ENCODE measurements at places on chromosomes 4 and X. TPM values are rescaled to one million over a fixed set of nuclear protein-coding genes. Genes with fewer than 3 reads are reported as not detected.

Gene CCSER1
- 0.29 TPM for total RNA-seq

Gene NR0B1
- not detected for total RNA-seq

Gene COX7B2
- not detected for total RNA-seq

Gene TMPRSS11B
- total RNA-seq: not detected

Gene RTL5
- total RNA-seq: 0.08 TPM

Gene TENM3
- not detected for total RNA-seq

Gene MTMR1
- total RNA-seq: 41.4 TPM

DNA sequence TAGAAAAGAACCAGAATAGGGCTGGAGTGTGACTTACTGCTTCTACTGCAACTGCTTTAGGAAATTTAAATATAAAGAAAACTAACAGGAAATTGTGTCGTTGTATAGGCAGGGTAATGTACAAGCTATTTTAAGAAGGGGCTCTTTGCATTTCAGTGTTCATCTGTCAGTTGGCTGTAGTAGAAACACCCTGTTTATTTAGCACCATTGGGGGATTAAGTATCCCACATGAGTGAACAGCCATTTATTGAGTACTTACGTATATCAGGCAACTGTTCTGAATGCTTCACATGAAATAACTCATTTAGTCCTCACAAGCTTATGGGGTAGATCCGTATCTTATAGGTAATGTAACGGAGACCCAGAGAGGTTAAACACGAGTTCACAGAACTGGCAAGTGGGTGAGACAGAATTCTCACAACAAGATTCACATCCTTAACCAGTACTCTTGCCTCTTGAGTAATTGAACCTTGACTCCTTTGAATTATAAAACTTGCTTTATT, 23.9 kb downstream of the STIM2 start:
- peaks cover 14% of the 10 kb centered on the region for H3K36me3 ChIP-seq
- H3K4me3 ChIP-seq: peak overlapping the region; percentile 66
- no peaks in the 10 kb centered on the region for H3K27me3 ChIP-seq
- peak overlapping the region; percentile 90 for H3K27ac ChIP-seq

DNA sequence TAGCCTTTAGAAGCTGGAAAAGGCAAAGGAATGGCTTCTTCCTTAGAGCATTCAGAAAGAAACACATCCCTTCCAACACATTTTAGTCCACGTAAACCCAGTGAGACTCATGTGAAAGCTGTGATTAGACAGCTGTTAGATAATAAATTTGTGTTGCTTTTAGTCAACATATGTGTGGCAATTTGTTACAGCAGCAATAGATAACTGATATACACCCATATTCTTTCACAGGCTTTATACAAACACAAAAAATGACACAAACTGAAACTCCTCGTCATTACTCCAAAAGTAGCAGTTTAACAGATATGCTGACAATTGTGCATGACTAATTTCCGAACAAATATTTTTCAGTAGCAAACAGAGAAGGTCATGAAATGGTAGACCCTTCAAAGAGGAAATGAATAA, 65.3 kb downstream of the ANTXR2 start:
- no peak overlapping the region for H3K4me3 ChIP-seq
- no peaks in the 10 kb centered on the region for H3K27me3 ChIP-seq
- H3K4me1 ChIP-seq: peaks cover 38% of the 10 kb centered on the region
- H3K36me3 ChIP-seq: peaks cover 34% of the 10 kb centered on the region

DNA sequence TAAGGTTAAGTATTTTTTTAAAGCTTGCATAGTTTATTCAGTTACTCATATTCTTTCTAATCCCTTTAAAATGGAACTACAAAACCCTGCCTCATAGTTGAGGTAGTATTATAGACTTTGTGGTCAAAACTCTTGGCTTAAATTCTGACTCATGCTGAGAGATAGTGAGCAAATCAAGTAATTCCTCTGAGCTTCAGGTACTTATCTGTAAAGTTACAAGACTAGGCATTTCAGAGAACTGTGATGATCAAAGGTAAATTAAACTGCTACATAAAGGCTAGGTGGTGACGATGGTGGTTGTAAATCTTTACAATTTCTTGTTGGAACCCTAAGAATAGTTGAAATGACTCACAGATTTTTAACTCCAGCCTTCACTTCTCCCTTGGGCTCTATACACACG, 3.2 kb upstream of the CLOCK start:
- H3K27ac ChIP-seq: peak overlapping the region; percentile 79
- peaks cover 23% of the 10 kb centered on the region for H3K4me1 ChIP-seq
- H3K4me3 ChIP-seq: no peak overlapping the region
- no peaks in the 10 kb centered on the region for H3K27me3 ChIP-seq
- no peak for DNase-seq
- peaks cover 2% of the 10 kb centered on the region for H3K36me3 ChIP-seq

DNA sequence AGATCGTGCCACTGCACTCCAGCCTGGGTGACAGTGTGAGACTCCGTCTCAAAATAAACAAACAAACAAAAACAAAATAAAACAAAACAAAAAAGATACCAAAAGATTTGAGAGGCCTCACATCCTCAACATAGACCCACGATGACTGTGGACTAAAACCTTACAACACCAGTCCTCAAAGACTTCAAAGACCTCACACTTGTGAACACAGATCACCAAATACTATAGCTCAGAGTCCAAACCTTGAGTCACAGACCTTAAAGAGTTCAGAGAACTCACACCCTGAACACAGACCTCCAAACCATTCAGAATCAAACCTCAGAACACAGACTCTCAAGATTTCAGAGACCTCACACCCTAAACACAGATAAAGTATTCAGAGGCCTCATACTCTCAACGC, 12.7 kb upstream of the PAGE4 start:
- no peak for DNase-seq
- H3K4me3 ChIP-seq: no peak overlapping the region
- H3K4me1 ChIP-seq: no peaks in the 10 kb centered on the region
- no peak overlapping the region for H3K27ac ChIP-seq
- no peaks in the 10 kb centered on the region for H3K27me3 ChIP-seq

- no peaks in the 10 kb centered on the region for H3K4me1 ChIP-seq
- H3K4me3 ChIP-seq: no peak overlapping the region
- no peaks in the 10 kb centered on the region for H3K27me3 ChIP-seq
- H3K36me3 ChIP-seq: no peaks in the 10 kb centered on the region
Observed at GRCh38 chr4:144748814-144749555, 103.0 kb downstream of the HHIP start.

DNA sequence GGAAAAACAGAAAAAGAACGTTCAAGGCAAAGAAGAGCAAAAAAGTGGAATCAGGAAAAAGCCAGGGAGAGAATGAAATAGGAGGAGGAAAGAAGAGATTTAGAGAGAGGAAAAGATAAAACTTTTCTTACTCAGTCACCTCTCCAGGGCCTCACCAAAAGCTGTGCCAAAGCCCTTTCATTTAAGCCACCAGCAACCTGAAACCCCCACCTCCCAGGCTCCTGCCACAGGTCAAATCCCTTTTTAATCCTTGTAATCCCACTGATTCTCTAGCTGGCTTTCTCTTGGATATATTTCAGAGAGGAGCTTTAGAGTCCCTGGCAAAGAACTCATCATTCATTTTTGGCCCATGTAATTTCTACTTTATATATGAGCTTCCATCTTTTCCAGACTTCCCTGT, 25.7 kb upstream of the XIAP start:
- DNase-seq: no peak
- H3K27me3 ChIP-seq: no peaks in the 10 kb centered on the region

DNA sequence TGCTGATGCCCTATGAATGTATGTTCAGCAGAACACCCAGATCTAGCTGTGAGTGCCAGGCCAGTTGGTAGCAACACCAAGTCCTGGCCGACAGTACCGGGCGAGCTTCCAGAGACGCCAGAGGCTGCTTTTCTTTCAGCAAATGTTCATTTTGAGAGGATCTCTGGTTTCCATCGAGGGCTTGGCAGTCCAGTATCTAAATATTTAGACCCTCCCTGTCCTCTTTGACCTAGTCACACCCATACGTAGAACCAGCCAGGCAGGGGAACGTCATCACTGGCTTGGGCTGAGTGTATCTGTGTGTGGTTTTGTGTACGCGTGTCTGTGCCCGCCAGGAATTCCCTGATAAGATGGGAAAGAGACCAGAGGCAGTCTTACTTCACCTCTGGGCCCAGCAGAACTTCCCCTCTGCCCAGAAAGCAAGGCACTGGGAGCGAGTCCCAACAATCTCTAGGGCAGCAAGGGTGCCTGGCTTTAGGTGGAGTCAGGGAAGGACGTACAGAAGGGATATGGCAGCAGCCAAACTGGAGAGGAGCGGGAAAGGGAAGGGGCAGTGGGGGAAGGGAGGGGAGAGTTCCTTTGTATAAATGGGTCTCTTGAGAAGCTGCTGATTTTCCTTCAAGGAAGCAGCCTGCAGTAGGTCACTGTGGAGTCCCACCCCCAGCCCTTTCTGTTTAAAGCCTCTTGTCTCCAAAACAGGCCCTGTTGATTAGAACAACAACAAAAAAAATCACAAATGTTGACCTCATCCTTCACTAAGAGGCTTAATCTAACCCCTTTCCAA, 15.0 kb upstream of the ELF4 start:
- no peak for DNase-seq
- H3K4me3 ChIP-seq: no peak overlapping the region
- no peak overlapping the region for H3K27ac ChIP-seq
- peaks cover under 1% of the 10 kb centered on the region for H3K4me1 ChIP-seq
- H3K36me3 ChIP-seq: no peaks in the 10 kb centered on the region

- no peaks in the 10 kb centered on the region for H3K4me1 ChIP-seq
- no peak overlapping the region for H3K4me3 ChIP-seq
- DNase-seq: no peak
- peaks cover 8% of the 10 kb centered on the region for H3K27me3 ChIP-seq
- H3K27ac ChIP-seq: no peak overlapping the region
Observed at GRCh38 chr4:44646151-44646550, 5.3 kb downstream of the YIPF7 start.

GRCh38 chrX:154477891-154478477, 1.1 kb downstream of the LAGE3 start:
- H3K27ac ChIP-seq: peak overlapping the region; percentile 74
- peak overlapping the region; percentile 89 for H3K4me3 ChIP-seq
- DNase-seq: no peak

GRCh38 chr4:122827258-122827878, 737 bp downstream of the FGF2 start:
- peak overlapping the region; percentile 32 for H3K27ac ChIP-seq
- peak overlapping the region; percentile 73 for H3K4me3 ChIP-seq
- H3K4me1 ChIP-seq: peaks cover 8% of the 10 kb centered on the region

GRCh38 chr4:138595731-138596460, 353.7 kb upstream of the SLC7A11 start:
- no peaks in the 10 kb centered on the region for H3K4me1 ChIP-seq
- no peaks in the 10 kb centered on the region for H3K36me3 ChIP-seq
- no peaks in the 10 kb centered on the region for H3K27me3 ChIP-seq
- no peak overlapping the region for H3K4me3 ChIP-seq
- no peak for DNase-seq

- H3K36me3 ChIP-seq: no peaks in the 10 kb centered on the region
- no peaks in the 10 kb centered on the region for H3K4me1 ChIP-seq
- no peak overlapping the region for H3K27ac ChIP-seq
- H3K27me3 ChIP-seq: peaks cover 11% of the 10 kb centered on the region
Observed at GRCh38 chr4:41660352-41660751, 88.2 kb downstream of the PHOX2B start.

- H3K27ac ChIP-seq: peak overlapping the region; percentile 98
- H3K4me3 ChIP-seq: peak overlapping the region; percentile 97
- H3K4me1 ChIP-seq: peaks cover 21% of the 10 kb centered on the region
- H3K27me3 ChIP-seq: no peaks in the 10 kb centered on the region
- no peak for DNase-seq
- H3K36me3 ChIP-seq: no peaks in the 10 kb centered on the region
Observed at GRCh38 chrX:118345045-118345463, 852 bp upstream of the WDR44 start.

GRCh38 chr4:67744561-67745283, 9.5 kb downstream of the GNRHR start:
- no peak overlapping the region for H3K27ac ChIP-seq
- H3K27me3 ChIP-seq: no peaks in the 10 kb centered on the region
- peaks cover 14% of the 10 kb centered on the region for H3K4me1 ChIP-seq
- H3K4me3 ChIP-seq: no peak overlapping the region
- peaks cover 3% of the 10 kb centered on the region for H3K36me3 ChIP-seq
- no peak for DNase-seq

GRCh38 chr4:340011-340410, 2.4 kb downstream of the ZNF141 start:
- H3K27ac ChIP-seq: no peak overlapping the region
- DNase-seq: no peak
- H3K4me3 ChIP-seq: peak overlapping the region; percentile 32
- peaks cover 19% of the 10 kb centered on the region for H3K4me1 ChIP-seq
- H3K36me3 ChIP-seq: peaks cover 76% of the 10 kb centered on the region

- no peaks in the 10 kb centered on the region for H3K4me1 ChIP-seq
- H3K27me3 ChIP-seq: no peaks in the 10 kb centered on the region
- H3K36me3 ChIP-seq: no peaks in the 10 kb centered on the region
- no peak overlapping the region for H3K4me3 ChIP-seq
- no peak overlapping the region for H3K27ac ChIP-seq
- no peak for DNase-seq
Observed at GRCh38 chr4:146124023-146124680, 51.4 kb upstream of the LSM6 start.

DNA sequence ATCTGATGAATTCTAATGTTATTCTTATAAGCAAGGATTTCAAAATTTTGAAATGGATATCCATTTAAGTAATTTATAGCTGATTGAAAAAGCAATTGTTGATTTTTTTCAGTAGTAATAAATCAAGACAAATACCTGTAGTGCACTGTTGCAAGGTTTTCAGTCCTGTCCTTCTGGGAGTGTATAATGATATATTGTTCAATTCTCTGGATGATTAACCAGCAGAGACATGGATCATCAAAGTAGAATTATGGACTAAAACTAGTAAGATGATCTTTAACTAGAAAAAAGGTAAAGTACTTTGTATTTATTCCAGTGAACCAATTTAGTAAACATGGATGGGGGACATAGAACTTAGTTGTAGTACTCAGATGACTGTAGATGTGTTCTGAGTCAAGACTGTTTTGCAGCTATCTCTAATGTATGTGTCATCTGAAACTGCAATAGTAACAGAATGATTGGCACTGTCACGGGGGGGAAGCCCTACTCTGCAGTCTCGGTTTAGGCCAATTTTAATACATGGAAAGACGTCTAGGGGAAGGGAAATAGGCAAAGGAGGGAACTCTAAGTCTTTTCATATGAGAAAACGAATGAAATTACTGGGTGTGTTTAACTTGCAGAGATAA, 121.9 kb downstream of the GLRA3 start:
- no peak overlapping the region for H3K27ac ChIP-seq
- DNase-seq: no peak
- no peak overlapping the region for H3K4me3 ChIP-seq
- no peaks in the 10 kb centered on the region for H3K36me3 ChIP-seq
- peaks cover 3% of the 10 kb centered on the region for H3K27me3 ChIP-seq

- no peak overlapping the region for H3K4me3 ChIP-seq
- DNase-seq: no peak
- no peak overlapping the region for H3K27ac ChIP-seq
- no peaks in the 10 kb centered on the region for H3K36me3 ChIP-seq
- peaks cover 5% of the 10 kb centered on the region for H3K4me1 ChIP-seq
Observed at GRCh38 chrX:40329616-40330015, 231.9 kb upstream of the BCOR start.

Data from activated naive CD8-positive, alpha-beta T cell treated with anti-CD3 and anti-CD28 coated beads for 36 hours (primary cell).